Left colon (tissue), 2 donors: ENCODE measurements at places on chromosomes 11 and 22. TPM values are rescaled to one million over a fixed set of nuclear protein-coding genes. Genes with fewer than 3 reads are reported as not detected.

Gene MS4A3
- not detected for total RNA-seq

Gene MTFP1
- 34.9 TPM for total RNA-seq

Gene C22orf39
- total RNA-seq = 20.1 TPM

Gene LINC01488
- not detected for total RNA-seq

Gene TBX1
- 1.6 TPM for total RNA-seq

Gene LRRN4CL
- total RNA-seq = 2.2 TPM

Gene PHLDA2
- total RNA-seq = 36.7 TPM

Gene OR4D10
- total RNA-seq = not detected

Gene UBQLN3
- not detected for total RNA-seq

Gene SLC35C1
- 56.8 TPM for total RNA-seq

Gene TECTA
- 0.24 TPM for total RNA-seq

Gene SPON1
- total RNA-seq = 87.0 TPM

DNA sequence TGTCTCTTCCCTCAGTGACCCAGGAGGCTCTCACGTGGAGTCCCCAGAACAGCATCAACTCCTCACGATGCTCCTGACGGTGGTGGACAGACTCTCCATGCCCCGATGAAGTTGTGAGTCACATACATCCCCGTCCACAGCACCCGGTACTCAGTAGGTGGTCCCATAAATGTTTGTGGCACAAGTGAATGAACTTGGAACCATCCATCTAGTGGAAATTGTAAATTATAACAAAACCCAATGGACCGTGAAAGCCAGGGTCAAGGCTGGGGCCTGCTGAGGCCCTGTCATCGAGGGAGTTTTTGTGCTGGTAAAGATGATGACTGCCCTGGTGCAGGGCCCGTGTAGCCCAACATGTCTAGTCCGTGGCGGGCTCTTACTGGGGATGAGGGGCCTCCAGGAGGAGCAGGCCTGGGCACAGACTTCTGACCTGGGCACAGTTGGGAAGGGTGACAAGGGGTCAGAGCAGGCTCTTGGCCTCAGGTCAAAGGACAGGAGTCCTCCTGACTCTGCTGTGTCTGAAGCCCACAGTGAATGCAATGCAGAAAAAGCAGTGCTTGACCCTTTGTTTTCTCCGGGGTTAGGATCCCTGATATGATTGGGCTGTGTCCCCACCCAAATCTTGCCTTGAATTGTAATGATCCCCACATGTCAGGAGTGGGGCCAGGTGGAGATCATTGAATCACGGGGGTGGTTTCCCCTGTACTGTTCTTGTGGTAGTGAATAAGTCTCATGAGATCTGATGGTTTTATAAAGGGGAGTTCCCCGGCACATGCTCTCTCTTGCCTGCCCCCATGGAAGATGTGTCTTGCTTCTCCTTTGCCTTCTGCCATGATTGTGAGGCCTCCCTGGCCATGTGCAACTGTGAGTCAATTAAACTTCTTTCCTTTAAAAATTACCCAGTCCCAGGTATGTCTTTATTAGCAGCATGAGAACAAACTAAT lies 20.0 kb upstream of the SMIM38 start:
- no peak for DNase-seq

DNA sequence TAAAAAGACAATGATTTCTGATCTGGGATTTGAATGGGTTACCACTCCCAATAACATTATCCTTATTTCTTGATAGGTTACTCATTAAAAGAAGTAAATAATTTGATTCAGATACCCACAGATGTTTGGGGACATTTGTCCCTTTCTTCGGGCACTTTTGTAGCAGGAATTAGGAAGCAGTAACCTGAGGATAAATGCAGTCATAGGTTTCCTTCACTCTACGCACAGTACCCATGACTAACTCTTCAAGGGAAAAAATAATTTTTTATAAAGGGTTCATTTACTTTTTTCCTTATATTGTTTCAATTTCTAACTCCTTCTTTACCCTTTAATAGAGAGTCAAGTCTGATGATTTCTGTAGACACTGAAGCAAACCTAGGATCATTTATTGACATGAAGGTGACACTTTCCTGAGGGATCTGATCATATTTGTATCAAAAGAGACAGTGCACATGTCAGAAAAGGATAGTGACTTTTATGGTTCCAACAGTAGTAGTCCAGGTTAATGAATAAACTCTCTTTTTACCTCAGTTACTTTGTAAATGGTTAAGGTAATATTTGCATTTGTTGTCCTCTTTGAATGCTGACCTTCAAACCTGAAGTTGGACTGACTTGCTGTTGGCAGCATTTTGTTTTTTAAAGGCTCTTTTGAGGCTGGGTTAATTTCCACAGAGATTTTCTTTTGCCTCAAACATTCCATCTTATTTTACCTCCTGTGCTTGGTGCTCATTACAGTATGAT lies 1072.0 kb downstream of the LRRC4C start:
- DNase-seq = no peak

DNA sequence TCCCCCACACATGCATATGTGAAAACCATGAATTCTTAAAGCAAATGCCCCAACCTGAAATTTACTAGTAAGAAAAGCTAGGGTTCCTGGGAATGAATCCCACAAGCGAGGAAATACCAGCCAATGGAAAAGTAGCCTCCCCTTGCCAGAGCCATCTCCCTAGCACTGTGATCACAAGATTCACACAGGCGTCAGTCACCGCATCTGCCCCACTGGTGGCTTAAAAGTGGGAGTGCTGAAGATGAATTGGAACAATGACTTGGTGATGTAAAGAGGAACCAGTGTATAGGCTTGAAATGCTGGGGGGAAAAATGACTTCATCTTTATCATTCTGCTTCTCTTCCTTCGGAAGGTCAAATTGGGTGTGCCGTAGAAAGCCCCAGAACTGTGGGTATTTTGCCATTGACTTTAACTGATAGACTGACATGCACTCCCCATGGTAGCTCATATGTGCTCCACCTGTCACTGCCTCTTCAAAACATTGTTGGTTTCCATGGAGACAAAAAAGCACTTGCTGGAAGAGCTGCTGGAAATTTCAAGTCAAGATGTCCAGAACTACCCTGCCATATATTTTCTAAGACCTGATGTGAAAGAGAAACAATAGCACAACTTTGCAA lies 19.2 kb upstream of the ASPHD2 start:
- DNase-seq = no peak

DNA sequence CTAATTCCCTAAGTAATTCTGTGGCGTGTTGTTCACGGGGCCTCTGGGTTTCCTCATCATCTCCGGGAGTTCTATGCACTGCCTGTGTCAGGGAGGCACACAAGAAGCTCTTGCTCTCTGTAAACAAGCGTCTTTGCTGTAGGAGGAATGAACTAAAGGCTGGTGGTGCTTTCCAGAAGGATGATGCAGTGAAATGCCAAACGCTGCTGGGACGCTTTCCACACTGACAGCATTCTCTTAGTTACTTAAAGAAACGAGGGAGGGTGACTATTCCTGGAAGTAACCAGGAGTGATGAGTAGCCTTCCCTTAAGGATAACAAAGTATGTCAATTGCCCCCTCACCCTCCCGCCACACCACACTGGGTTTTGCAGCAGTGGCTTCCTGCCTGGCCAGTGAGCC lies 38.5 kb upstream of the NUP50 start:
- DNase-seq = no peak

DNA sequence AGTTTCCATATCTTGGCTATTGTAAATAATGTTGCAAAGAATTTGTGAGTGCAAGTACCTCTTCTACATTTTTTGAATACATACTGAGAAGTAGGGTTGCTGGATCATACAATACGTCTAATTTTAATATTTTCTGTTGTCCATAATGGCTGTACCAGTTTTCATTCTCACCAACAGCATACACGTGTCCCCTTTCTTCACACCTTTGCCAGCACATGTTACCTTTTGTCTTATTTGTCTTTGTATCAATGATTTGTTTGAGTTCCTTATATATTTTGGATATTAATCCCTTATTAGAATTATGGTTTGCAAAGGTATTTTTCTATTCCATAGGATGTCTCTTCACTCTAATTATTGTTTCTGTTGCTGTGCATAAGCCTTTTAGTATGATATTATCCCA lies 904.3 kb downstream of the METTL15 start:
- DNase-seq = no peak

DNA sequence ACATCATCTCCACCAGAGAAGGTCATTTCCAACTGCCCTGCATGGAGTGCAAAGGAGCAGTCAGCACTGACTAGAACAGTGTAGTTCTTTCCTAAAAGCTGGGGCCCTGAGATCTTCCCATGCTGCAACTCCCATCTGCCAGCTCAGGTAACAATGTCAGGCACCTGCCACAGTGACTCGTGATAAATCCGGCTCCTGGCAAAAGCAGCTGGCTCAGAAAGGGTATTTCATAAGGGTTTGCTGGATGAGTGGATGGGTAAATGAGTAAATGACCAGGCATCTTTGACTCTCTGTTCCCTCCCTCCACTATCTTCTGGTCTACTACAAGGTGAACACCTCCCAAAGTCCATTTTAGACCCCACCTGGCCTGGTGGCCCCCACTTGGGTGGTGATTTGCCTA lies 403.6 kb downstream of the NXPE2 start:
- no peak for DNase-seq

DNA sequence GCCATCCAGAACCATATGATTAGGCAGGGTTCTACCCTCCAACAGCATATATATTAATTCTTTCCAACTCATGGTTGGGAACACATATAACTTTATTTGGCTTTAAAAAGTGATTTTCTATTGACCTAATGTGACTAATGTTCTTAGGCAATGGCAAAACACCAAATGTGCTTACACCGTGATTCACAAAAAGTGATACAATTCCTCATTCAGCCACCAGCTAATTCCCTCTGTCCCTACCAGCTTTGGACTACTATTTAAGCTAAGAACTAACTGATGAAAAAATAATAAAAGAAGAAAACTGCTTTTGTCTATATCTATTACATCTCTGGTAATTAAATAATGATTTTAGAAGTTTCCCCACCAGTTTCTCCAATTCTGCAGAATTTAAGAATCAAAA lies 4.7 kb downstream of the CTSC start:
- DNase-seq = no peak

DNA sequence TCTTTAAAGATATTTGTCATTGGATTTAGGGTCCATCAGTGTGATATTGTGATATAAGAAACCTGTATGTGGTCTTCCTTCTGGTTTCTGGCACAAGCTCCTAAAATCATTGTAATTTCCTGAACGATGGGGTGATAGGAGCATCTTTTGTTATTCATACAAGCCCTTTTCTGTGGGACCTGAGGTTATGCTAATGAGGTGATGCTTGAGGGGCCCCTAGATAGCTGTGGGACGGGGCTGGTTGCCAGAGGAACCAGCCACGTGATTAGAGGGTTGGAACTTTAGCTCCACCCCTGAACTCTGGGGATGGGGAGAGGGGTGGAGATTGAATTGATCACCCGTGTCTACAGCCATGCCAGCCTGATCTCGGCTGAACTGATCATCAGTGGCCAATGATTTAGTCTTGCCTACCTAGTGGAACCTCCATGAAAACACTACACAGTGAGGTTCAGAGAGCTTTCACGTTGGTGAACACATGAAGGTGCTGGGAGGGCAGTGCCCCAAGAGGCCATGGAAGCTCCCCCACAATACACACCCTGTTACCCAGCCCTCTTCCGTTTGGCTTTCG lies 62.8 kb downstream of the BCR start:
- DNase-seq = no peak

DNA sequence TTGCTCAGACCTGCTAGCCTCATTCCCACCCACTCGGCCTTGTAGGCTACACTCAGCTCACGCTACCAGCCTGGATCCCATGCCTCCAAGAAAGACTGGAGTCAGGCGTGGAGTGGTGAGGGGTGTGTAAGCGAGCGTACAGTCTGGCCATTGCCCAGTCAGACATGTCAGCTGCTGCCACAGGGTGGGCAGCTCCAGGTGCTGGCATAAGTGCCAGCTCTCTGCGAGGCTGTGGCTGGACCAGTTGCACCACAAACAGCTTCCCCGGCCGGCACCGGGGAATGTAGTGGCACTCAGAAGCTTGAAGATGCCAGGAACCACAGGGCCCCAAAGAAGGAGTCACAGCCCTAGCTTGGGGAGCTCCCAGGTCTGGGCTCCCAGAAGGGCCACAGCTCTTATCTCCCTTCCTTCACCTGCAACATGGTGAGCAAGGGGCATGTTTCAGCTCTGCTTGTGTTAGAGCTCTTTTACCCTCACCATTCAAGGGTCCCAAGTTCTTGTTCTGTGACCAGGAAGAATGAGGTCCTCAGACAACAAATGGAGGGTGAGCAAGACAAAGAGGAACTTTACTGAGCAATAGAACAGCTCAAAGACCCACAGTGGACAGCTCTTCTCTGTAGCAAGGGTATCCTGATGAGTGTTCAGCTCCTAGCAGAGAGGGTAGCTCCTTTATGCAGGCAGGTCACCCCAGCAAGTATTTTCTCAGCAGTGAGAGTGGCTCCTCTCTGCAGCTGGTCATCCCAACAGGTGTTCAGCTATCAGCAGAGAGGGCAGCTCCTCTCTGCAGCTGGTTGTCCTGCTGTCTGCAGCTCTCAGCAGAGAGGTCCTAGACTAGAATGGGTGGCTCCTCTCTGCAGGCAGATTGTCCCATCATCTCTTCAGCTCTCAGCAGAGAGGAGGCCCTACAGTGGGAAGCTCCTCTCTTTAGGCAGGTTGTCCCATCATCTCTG lies 6.0 kb downstream of the SBF2 start:
- DNase-seq = no peak

- DNase-seq = no peak
Observed at GRCh38 chr22:50700387-50701075, 27.9 kb downstream of the SHANK3 start.

- DNase-seq = no peak
Observed at GRCh38 chr11:48093795-48094642, 113.7 kb downstream of the PTPRJ start.

GRCh38 chr22:26066534-26066933 lies 102.7 kb upstream of the SEZ6L start:
- DNase-seq = no peak

DNA sequence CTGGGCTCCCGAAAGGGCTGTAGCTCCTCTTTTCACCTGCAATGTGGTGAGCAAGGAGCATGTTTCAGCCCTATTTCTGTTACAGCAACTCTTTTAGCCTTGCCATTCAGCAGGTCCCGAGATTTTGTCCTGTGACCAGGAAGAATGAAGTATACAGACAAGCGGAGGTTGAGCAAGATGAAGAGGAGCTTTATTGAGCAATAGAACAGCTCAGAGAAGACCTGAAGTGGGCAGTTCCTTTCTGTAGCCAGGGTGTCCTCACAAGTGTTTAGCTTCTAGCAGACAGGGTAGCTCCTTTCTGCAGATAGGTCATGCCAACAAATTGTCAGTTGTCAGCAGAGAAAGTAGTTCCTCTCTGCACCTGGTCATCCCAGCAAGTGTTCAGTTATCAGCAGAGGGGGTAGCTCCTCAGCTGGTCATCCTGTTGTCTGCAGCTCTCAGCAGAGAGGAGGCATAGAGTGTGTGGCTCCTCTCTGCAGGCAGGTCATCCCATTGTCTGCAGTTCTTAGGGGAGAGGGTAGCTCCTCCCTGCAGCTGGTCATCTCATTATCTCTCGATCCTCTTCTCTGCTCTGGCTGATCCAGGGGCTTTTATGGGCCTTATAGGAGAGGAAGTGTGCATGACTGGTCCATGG lies 5.4 kb upstream of the OR56A4 start:
- DNase-seq = no peak

DNA sequence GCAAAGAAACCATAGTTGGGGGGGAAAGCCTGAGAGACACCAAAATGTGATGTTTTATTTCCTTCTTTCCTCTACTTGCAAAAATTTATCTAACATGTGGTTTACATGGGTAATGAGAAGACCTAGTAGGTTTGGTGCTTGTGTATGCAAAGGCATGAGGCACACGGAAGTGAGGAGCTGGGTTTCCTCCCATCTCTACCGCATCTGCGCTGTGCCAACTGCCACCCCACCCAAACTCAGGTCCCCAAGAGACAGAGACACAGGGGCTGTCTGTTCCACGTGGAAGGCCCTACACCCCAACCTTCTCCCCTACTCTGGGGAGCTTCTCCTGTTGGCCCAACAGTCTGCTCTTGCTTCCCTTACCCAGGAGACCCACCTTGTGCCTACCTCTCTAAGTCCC lies 4.8 kb downstream of the RTL6 start:
- no peak for DNase-seq
